GOT3 (cell line): ENCODE measurements at places on chromosomes 3 and 15.
A peak's percentile ranks its signal among the peaks of the same experiment; 100 is the strongest.

DNA sequence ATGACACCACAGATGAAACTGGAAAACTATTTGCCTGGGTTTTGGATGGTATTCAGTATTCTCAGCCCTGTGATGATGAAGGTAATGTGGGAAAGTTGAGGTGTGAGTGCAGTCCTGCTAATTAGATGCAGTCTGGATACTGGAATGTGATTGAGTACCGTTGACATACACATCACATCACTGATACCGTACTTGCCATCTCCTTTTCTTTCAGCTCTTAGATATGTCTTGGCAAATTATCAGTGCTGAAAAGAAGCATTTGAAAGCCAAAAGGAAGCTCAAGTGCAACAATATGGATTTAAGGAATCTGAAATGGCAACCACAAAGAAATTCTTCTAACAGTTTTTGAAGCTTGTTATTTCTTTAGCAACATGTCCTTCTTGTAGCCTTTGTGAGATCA, 381.4 kb upstream of the TGFBR2 start:
- DNase-seq = no peak

- peak; percentile 31 for DNase-seq
Measured at GRCh38 chr15:67049351-67050044, 15.9 kb upstream of the SMAD3 start.

DNA sequence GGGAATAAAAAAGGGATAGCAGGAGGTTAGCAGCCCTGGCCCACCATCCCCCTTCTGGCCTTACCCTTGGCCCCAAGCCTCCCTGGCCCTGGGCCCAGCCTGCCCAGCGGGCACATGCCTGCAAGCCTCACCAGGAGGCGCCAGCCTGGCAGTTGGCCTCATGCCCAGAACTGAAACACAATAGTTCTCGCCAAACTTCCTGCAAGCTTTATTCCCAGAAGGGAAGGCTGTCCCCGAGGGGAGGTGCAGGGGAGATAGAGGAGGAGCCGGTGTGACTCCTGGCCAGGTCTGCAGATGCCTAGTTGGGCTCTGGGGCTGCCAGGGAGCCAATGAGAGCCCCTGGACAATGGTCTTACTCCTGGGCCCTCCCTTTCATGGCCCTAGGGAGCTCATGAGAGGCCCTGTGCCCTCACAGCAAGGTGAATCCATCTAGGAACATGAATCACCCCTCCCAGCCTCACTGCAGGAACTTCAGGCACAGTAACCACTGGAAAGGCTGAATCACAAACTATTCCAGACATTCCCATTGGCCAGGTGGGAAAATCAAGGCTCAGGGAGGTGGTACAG, 4.0 kb downstream of the CCDC33 start:
- DNase-seq = peak; percentile 60

DNA sequence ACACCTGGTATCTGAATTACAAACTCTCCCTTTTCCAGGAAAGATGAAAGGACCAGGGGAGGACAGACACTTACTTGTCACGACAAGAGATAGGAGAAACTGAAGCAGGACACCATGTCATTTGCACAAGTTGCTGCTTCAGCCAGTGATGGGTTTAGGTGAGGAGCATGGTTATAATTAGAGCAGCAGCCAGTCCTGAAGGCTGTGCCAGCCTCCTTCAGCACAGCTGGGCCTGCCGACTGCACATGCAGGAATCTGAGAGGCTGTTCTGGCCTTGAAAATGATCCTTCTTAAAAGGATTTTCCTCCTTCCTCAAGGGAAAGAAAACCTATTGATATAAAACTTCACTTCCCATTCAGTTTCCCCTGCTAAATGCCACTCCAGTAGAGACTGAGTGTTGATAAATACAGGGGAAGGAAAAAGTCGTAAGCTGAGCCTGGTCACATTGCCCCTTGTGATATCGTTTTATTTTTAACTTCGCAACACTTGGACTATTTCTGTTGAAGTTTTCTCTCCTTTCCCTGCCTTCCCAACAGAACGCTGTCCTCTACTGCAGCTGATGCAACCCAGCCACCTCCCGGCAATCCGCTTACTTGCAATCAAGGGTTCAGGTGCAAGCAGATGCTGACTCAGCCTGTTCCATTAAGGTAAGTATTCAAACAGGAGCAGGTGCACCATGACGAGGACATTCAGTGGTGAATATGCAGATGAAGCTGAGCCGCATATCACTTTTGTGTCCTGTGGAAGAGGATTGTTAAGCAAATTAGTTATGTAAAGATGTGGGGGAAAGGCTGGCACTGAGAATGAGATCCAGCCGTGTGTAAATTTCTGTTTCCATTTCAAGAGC, at the start of gene FBXO40:
FBXO40 (plus strand) TSS at position 524 of the 847 bp plus-strand sequence. CDS start 27,197 bp downstream, outside the sequence.
- DNase-seq = no peak
